ENCODE measurements at places on chromosomes 2 and 18.

DNA sequence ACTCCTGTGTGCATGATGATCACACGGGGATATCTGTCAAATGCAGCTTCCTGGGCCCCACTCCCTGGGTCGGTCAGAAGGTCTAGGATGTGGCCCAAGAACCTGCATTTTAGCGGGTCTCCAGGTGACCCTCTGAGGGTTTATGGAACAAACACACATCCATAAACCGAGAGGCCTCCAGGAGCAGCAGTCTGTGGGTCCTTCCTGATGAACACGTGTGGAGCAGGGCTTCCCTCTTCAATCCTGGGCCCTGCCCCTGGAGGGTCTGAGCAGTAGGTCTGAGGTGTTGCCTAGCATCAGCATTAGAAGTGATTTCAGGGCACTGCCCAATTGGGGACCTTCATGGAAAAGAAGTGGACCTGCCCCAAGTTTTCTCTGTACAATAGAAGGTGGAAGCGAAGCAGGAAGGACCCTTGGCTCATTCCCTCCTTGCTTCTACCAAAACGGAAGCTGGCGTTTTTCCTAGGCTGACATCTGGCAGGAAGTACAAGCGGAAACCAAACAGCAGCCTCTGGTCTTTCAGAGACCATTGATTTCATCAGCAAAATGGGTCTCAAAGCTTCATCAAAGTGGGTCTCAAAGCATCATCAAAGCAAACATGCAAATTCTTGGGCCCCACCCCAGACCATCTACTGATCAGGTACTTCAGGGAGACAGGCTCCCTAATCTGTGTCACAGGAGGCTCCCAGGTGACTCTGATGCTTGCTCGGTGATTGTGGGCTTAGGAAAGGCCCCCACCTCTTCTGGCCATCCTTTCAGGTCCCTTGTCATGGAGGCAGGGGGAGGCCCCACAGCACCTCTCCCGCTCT, 30.7 kb downstream of the INO80C start:
- DNase-seq = no peak

DNA sequence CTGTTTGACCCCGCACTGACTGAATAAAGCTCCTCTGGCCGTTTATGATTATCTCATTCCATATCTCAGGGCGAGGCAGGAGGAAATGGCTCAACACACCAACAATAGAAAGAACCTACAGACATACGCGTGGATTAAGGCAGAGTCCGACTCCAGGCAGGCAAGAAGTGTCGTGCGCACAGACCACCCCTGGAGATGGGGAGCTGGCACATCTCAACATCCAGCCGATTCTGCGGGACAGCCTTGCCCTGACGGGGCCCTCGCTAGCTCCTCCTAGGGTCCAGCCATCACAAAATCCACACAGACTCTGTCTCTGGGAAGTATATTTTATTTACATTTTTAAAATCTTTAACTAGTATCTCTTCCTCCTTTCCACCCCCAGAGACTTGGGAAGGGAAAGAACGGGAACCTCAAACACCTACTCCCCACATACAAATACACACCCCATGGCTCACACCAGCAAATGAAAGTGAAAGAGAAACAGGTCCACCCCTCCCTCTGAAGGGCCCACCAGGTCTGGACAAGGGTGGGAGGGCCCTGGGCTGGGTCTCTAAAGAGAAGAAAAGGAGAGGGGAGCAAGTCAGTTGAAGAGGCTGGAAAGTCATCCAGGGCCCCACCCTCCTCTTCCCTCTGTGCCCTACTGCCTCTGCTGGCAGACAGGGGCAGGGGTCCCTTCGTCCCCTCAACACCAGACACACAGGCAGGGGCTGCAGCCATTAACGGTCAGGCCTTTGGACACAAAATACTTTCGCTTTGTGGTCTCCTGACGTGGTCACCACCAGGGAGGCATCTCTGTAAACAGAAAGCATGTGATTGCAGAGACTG, 3.2 kb downstream of the GPBAR1 start:
- DNase-seq = no peak

GRCh38 chr18:55219823-55220222, 260.6 kb upstream of the CCDC68 start:
- DNase-seq = no peak

- no peak for DNase-seq
Observed at GRCh38 chr2:60439219-60439974, 114.1 kb downstream of the BCL11A start.

DNA sequence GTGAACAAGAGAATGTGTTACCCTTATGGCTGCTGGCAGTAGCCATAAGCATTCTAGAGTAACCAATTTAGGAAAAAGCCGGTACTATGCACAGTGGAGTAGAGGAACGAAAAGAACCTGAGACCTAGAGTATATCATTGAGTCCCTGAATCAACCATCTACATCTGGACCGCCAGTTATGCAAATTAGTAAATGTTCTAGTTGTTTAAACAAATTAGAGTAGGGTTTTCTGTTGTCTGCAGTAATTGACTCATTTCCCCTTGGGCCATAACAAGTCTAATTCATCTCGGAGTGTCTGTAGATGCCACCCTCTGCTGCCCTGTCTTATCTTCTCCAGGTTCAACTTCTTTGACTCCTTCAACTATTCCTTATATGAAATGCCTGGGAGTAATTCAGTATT, 60.1 kb upstream of the CAPN13 start:
- DNase-seq = no peak

DNA sequence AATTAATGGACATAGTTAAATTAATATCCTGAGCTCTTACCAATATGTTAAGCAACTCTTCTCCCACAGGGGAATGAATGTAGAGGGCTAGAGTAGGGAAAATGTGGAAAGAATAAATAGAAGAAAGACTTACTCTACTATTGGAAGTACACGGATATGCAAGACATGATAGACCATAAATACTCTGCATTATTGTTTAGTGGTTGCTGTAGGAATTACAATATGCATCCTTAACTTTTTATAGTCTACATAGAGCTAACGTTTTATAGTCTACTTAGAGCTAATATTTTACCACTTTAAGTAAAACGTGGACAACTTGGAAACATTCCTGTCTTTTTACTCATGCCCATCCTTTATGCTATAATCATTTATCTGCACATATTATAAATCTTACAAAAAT, 163.8 kb upstream of the GALNT5 start:
- DNase-seq = no peak

DNA sequence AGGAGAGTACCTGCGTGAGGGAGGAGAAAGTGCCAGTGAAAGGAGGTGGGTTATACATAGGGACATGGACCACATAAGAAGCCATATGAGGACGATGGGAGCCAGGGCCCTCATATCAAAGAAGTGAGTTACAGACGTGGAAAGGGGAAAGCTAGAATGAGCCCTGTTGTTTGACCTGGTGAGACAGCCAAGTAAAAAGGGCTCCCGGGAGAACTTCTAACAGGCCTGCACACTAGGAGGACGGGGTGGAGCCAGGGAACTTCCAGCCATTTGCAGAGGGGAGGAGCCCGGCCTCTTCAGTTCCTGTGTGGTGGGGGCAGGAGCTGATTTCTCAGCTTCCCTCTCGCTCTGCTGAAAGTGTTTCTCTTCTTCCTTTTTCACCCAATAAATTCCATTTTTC, 84.1 kb upstream of the SLC66A3 start:
- no peak for DNase-seq

- no peak for DNase-seq
Observed at GRCh38 chr2:32976409-32977063, 29.8 kb downstream of the LTBP1 start.

GRCh38 chr2:84838434-84839145, 42.3 kb downstream of the TRABD2A start:
- DNase-seq = no peak

GRCh38 chr2:26847655-26848335, at the start of gene DPYSL5:
Gene DPYSL5 (plus strand): TSS chr2:26848132. CDS start chr2:26898500, 50,368 bp downstream.
- peak; percentile 97 for DNase-seq

GRCh38 chr2:38174131-38174530, 98.2 kb upstream of the CYP1B1 start:
- no peak for DNase-seq

DNA sequence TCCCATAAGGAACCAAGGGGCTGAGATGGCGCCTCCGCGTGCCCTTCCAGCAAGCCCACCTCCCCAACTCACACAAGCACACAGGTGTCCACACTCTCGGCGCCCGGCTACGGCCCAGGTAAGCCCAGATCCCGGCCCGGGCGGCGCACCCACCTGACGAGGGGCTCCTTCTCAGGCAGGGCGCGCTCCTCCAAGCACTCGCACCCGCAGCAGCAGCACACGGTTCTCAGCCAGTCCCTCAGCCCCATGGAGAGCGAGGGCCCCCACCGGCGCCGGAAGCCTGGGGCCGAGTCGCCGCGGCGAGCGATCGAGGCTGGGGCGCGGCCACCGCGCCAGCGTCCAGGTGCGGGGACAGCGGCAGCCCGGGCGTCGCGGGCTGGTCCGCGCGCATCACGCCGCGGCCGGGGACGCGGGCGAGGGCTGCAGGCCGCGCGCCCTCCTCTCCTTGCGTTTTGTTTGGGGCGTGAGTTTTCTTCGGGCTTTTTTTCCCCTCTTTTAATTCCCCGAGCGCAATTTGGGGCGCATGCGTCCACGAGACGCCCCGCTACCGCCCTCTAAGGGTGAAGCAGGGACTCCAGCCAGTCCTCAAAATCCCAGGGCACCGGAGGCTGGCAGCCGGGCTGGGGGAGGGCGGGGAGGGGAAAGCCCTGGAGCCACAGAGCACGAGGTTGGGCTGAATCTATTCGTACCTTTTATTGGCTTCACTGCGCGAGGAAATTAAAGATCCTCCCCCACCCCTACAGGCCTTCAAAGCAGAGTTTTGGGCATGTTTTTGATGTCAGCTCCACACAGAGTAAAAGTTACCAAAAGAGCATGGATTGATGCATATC, at the start of gene MREG:
Gene MREG, minus strand, starts transcription at position 472 of the 830 bp plus-strand sequence. Its CDS starts 224 bp downstream, at position 248.
- DNase-seq = peak; percentile 72

DNA sequence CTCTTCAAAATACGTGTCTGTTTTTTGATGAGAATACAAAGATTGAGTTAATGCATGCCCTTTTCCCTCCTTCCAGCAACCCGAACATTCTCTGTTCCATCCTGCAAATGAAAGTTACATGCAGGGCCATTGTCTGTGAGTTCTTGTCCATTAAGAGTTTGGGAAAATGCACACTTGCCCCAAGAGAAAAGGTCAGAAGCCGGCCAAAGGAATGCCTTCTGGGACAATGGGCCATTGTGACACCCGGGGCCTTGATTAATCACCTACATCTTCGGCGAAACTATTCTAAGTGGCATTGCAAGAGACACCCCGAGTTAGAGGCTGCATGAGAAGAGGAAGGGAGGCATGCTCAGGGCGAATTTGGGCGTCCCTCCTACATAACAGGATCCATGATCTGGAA, 73.7 kb upstream of the COPS8 start:
- DNase-seq = no peak

- no peak for DNase-seq
Observed at GRCh38 chr18:32459361-32460101, 11.2 kb downstream of the GAREM1 start.

GRCh38 chr2:32135409-32135808, 30.3 kb upstream of the SLC30A6 start:
- DNase-seq = peak; percentile 19

DNA sequence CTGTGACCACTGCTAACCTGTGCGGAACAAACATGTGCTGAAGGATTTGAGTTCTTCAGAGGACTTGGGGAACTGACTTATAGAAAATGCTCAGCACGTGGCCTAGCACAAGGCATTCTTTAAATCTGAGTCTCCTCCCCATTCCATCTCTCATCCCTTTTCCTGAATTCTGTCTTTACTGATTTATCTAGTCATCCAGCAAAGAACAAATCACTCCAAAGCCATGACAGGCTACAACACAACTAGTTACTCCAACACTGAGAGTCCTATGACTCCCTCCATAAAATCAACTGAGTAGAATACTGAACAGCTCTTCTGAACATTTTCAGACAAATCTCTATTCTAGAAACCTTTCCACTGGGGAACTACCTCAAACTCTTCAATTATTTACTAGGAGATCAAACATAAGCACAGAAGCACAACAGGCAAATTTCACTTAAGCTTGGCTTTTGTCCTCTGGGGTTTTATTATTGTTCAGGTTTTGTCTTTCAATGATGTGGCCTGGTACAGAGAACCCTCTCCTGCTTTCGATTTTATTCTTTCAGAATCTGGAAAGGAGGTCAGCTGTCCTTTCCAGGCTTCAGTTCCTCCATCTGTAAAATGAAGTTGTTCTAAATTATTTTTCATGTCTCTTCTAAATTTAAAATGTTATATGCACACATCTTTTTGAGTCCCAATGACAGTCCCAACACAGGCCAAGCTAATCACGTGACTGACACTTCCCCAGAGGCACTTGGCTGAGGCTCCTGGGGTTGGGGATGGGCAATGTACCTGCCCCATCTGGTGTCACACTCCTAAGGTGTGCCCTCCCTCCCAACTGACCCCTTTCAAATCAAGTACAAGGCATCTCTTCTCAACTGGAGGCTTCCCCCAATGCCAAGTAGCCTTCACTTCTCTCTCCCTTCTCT, 31.8 kb downstream of the RNU4ATAC start:
- peak; percentile 5 for DNase-seq

DNA sequence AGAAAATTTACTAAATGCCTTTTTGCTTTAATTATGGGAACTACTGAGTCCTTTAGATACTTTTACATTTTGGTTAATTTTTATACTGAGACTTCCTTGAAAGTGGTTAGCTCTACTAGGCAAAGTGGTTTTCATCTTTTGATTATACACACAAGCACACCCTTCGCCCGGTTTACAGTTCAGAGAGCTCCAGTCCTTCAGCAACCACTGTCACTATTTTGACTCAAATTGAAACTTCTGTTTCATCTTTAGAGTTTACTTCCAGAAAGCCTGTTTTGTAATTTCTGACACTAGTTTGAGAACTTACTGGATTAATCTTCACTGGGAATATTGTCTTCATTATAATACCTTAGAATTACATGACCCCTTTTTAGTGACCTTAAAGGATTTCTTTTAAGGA, 140.3 kb upstream of the FOSL2 start:
- DNase-seq = no peak

- DNase-seq = no peak
Observed at GRCh38 chr2:196074631-196075030, 6.0 kb upstream of the DNAH7 start.

GRCh38 chr2:257429-257828, 6.4 kb downstream of the SH3YL1 start:
- no peak for DNase-seq

- peak; percentile 65 for DNase-seq
Observed at GRCh38 chr2:39730685-39731302, 48.3 kb downstream of the THUMPD2 start.

DNA sequence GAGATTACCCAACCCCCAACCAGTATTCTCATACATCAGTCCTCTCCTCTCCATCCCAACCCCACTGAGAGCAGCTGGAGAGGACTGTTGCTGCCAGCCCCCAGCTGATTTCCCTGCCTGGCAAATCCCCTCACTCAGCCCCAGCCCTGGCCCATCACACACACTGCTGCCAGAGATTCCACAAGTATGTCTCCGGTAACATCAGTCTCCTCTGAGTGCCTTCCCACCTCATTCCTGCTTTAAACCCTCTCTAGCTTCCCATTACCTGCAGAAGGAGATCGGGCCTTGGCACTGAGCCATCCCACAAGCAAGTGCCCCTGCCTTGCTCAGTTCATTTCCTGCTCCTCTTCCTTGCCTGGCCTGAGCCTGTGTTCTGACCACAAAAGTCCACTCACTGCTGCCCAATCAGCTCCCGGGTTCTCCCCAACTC, 50.6 kb upstream of the ZFP36L2 start:
- DNase-seq = no peak

- DNase-seq = no peak
Observed at GRCh38 chr18:29321561-29321960, 1144.6 kb upstream of the CDH2 start.
